ENCODE measurements at places on chromosomes 3 and 15.

GRCh38 chr15:99104788-99105513, at the start of gene SYNM:
SYNM (plus strand) TSS chr15:99105080; CDS start chr15:99105200, 120 bp downstream.
- DNase-seq = peak; percentile 30

DNA sequence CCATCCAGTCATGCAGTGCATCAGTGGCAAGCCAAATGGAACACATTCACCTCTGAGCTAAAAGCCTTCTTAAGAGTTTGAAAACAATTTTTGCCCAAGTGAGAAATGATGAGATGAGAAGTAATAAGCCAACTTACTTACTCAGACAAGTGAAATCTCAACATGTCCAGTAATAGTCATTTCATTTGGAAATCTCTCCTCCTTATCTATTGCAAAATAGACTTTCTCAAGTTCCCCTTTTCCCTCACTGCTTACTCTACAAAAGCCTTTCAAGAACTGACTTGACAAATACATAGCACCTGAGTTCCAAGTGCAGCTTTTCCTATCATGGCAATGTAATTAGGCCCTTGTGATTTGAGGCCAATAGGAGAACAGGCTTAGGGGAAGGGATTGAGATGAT, 282.3 kb downstream of the SLC9A9 start:
- DNase-seq = no peak

DNA sequence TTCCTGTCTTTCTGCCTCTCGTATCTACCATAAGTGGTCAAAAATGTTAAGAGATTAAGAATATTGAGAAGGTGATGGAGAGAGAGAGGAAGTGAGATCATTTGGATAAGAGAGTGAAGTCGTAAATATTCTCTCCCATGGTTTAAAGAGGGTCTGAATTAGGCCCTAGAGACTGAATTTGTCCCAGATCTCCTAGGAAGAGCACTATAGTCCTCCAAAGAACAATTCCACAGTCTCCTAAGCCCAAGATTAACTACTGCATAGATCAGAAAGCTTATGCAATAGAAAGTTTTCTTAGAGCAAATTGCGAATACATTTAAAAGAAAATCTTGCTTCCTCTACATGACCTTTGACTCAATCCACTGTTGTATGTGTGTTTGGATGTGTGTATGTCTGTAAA, 598.8 kb downstream of the TUSC7 start:
- no peak for DNase-seq

DNA sequence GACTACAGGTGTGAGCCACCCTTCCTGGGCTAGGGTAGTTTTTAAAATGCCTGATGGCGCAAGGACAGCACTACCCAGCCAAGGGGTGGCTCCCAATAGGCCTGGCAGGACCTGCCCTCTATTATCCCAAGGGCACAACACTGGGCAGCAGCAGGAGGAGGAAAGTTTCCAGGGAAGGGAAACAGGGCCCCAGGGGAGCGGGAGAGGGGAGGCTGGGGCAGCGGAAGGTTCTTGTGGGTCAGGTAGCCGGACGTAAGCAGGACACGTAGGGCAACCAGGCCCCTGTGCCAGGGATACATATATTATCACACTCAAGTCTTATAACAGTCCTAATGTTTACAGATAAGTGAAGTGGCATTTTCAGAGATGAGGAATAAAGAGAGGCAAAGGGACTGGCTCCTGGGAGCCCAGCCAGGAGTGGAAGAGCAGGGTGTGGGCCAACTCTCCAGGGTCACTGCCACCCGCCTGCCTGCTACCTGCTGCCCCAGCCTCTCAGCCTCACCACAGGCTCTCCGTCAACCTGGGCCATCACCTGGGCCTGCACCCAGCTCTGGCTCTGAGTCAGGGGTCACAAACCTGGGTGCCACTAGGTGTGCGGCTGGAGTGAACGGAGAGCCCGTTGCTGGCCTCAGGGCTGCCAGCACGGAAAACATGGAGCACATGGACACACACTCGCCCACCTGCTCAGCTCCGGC, 73.2 kb upstream of the SNRPA1 start:
- no peak for DNase-seq

DNA sequence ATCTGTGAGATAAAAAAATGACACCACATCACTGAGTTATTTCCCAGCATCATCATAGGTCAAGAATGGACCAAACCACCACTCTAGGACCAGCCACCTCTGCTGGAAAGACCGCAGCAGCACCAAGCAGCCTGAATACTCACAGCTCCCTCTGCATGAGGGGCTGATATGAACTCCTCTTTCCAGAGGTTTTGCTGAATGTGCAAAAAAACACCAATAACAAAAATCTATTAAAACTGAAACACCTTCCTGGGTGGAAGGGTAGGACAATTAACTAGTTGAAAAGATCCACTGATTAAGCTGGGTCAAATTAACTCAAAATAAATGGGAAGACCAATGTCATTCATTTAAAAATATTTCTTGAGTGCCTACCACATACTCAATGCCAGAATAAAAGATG, 28.9 kb upstream of the KCNMB3 start:
- no peak for DNase-seq

- DNase-seq = no peak
Measured at GRCh38 chr3:141353652-141354495, 14.4 kb upstream of the ZBTB38 start.

DNA sequence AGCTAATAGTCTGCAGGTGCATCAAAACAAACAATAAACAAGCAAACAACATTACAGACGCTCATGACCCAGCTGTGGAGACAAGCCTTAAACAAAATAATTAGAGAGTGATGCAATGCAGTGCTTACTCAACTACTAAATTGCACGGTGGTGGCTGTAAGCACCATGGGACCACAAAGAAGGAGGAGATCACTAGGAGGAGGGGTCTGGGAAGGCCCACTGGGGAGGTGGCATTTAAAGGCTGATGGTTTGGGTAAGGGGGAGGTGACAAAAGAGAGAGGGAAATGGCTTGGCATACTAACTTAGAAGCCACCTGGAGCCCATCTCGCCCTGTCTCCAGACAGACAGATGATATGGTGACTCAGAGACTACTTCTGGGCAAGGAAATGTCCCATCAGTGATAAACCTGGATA, 516.7 kb downstream of the FOXP1 start:
- no peak for DNase-seq

DNA sequence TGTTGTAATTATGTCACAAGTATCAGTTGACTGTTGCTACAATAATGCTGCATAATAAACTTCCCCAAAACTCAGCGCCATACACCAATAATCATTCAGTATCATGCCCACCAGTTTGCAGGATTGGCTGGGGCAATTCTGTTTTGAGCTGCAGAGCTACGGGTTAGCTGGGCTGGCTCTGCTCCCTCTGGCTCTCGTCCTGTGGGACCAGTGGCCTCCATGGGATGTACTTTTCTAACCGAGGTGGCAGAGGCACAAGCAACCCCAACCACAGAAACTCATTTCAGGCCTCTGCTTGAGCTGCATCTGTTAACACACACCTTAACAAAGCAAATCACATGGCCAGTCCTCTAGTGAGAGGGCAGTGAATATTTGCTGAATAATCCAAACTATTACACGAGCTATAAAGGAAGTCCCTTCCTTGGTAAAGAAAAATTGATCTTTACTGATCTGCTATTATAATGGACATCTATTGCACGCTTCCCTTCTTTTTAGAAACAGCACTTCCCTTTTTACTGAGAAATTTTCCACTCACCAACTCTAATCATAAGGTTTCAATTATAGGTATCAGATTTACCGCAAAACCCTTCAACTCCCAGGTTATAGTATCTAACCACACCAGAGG, 10.9 kb upstream of the BCL2A1 start:
- no peak for DNase-seq

DNA sequence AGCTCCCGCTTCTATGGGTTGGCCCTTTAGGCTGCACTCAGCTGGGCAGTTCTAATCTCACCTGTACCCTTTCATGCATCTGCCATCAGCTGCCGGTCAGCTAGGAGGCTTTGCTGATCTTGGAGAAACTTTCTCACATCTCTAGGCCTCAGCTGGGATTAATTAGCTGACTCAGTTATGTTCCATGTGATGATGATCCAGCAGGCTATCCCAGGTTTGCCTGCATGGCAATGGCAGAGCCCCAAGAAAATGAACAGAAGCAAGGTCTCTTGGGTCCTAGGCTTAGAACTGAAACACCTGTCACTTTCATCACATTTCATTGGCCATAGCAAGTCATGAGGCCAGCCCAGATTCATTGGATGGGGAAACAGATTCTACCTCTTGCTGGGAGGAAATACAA, 304.6 kb upstream of the TBC1D5 start:
- DNase-seq = no peak

DNA sequence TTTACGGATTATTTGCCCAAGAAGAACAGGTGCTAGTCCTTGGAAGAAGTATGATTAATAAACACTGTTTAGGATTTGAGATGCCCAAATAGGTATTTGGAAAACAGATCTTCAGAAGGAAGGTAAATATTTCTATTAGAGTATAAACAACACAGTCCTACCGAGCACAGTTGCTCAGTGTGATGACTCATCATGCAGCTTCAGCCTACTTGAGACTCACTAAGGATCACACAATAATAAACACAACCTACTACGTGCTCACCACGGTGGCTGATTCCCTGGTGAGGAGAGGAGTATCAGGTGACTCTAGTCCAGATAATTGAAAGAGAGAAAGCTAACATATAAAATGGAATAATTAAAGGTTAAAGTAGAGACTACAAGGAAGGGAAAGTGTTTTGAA, 72.0 kb downstream of the PDZRN3 start:
- DNase-seq = no peak

DNA sequence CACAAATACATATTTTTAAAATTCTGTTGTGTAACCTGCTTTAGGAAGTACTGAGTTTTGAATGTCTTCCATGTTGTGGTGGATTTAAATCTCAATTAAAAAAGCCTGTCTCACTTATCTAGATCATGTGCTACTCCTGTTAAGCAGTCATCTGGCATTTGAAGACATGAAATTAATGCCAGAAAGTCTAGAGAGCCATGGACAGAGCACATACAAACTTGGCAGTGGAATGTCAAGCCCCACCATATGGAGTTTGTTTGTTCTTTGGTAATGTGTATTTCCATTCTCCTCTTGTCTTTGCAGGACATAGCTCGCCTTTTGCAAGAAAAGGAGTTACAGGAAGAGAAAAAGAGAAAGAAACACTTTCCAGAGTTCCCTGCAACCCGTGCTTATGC, 39.3 kb upstream of the UTS2B start:
- no peak for DNase-seq

DNA sequence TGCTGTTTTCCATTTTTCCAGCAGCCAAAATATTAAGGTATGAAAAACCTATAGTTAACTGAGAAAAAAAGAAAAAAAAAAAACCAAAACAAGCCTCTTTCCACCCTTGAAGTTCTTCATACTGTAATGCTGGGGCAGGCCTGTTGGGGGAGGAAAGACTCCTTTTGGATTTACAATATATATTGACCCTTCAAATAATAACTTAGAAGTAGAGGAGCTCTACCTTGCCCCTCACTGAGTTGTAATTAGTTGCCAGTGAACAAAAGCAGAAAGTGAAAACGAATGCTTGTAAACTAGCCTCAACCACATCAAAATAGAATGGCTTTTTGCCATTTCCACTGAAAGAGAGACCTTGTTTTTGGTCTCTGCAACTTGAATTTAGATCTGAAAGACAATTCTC, 326.6 kb downstream of the NR2F2 start:
- DNase-seq = no peak

- DNase-seq = no peak
Measured at GRCh38 chr15:51117270-51117669, 22.6 kb upstream of the TNFAIP8L3 start.

- DNase-seq = no peak
Measured at GRCh38 chr3:94643400-94643799, 580.5 kb downstream of the NSUN3 start.

GRCh38 chr15:57061696-57062095, 143.3 kb downstream of the TCF12 start:
- DNase-seq = no peak

- no peak for DNase-seq
Measured at GRCh38 chr15:93859176-93859575, 372.2 kb upstream of the MCTP2 start.

GRCh38 chr3:51706788-51707731, at the start of gene GRM2:
GRM2 (plus strand) TSS chr3:51707068; CDS start chr3:51708984, 1,916 bp downstream.
- DNase-seq = peak; percentile 66

GRCh38 chr3:160091441-160091840, 102.8 kb downstream of the IL12A start:
- DNase-seq = peak; percentile 40

DNA sequence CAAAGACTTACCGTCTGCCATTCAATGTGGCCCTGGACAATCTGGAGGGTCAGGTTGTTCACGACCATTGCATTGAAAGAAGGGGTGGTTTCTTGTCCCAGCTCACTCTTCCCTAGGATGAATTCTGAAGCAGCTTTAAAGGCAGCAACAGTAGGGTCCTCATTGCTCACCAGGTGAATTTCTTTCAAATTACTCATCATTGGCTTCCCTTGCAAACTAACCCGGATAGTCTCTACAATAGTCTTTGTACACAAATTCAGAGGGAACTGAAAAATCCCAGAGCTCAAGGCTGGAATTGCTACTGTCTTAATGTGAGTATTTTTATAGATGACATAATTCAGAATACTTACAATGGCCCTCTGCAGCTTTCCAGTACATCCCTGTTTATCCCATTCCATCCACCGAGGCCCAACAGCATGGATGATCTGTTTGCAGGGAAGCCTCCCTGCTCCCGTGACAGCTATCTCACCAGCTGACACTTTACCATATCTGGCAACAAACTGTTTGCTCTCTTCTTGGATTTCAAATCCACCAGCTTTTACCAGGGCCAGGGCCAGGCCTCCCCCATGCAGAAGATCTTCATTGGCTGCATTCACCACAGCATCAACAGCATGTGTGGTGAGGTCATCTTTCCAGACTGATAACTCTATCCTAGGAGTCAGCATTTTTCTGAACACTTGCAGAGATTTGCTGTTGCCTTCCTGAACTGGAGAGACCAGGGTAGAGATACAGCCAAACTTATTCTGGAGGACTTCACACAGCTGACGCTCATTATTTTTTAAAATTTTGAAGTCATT, 8.6 kb downstream of the PARP9 start:
- no peak for DNase-seq

- peak; percentile 97 for DNase-seq
Measured at GRCh38 chr3:102089239-102089638, 239.9 kb downstream of the NFKBIZ start.

- no peak for DNase-seq
Measured at GRCh38 chr3:952906-953305, 139.9 kb upstream of the CNTN6 start.

DNA sequence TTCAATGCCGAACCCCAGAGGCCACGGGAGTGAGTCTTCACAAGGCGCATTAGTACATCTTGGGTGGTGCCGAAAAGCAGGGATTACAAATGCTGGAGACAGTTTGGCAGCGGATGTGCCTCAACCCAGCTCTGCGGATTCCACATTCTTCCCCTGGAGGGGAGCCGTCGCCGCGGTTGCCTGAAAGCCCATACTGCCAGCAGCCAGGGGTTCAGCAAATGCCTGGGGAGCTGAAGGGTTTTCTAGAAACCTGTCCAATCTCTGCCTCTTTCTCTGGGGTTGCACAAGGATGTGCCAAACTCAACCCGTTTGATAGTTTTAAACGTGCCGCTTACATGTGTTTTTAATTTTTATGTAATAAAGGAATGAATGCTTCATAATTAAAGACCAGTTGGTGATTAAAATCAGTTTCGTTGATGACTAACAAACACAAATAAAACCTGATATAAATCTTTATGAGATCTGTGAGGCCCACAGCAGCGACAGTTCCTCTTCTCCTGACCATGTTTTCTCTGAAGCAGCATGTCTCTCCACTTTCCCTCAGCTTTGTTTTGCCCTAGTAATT, 74.6 kb upstream of the LEKR1 start:
- DNase-seq = peak; percentile 13

- no peak for DNase-seq
Measured at GRCh38 chr15:85889956-85890619, 95.4 kb upstream of the KLHL25 start.

- no peak for DNase-seq
Measured at GRCh38 chr3:179794355-179794754, 141.5 kb downstream of the USP13 start.

GRCh38 chr3:54304877-54305276, 182.5 kb downstream of the CACNA2D3 start:
- DNase-seq = peak; percentile 44
